ENCODE measurements at places on chromosomes 5 and 9.

- no peak for DNase-seq
Measured at GRCh38 chr9:71955300-71955915, 44.0 kb downstream of the C9orf85 start.

- no peak for DNase-seq
Measured at GRCh38 chr5:151181818-151182523, 24.4 kb upstream of the ANXA6 start.

DNA sequence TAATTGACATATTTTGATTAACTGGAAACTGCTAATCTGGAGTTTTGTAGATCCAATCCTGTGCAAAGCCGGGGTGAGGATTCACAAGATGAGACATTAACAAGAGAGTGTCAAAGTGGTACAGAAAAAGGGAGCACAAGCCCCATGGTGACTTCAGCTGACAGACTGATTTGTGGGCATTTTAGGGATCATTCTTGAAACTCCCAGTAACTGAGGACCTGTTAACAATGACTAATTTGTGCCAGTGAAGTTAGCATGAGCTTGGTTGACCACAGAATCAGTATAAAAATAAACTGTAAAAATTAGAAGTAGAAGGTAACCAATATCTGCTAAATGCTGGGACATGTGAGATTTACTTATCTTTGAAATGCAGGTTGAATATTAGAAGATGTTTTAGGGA lies 1578.3 kb downstream of the EFNA5 start:
- DNase-seq: no peak

GRCh38 chr5:12586406-12586805 lies 682.2 kb upstream of the CTNND2 start:
- no peak for DNase-seq

DNA sequence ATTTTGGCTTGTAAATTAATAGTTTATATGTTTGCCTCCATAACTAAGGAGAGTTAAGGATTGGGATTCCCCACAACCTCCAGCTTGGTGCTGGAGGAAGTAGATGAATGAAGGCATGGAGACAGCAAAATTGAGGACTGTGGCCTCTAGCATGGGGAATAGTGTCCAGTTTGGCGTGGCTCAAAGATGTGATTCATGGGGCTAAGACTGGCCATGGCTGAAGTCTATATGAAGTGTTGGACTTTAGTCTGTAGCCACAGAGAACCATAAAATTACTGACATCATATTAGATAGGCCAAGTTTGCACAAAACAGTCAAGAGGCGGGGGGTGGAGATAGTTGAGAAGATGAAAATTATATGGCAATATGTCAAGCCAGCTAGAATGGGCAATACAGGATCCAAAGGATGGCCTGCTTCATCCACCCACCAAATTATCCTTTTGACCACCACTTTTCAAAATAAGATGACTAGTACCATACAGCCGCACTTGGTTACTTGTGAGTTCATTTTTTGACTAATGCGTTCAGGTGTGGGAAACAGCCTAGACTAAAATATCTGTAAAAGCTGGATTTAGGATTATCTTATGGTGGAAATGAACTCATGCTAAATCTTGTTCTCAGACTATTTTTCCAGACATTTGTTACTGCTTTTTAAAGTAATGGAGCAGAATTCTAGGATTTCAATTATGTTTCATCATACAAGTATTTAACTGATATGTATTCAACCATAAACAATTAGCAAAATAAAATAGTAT lies 40.2 kb downstream of the ZNF474 start:
- no peak for DNase-seq

DNA sequence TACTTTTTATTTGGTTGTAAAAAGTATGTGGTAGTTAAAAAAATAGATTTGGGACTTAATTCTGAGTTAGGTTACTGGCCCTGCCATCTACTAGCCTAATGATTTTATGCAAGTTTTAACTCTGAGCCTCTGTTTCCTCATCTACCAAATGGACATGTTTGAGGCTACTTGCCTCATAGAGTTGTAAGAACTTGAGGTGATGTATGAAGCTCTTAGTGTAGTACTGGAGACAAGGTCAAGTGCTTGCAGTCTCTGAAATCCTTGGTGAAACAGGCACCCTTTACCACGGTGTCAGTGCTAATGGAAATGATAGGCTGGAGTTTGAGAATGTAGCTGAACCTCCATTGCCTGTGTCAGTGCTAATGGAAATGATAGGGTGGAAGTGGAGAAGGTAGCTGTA lies 15.3 kb downstream of the GPR107 start:
- DNase-seq: no peak

GRCh38 chr9:111429175-111429574 lies 55.0 kb downstream of the ECPAS start:
- no peak for DNase-seq

DNA sequence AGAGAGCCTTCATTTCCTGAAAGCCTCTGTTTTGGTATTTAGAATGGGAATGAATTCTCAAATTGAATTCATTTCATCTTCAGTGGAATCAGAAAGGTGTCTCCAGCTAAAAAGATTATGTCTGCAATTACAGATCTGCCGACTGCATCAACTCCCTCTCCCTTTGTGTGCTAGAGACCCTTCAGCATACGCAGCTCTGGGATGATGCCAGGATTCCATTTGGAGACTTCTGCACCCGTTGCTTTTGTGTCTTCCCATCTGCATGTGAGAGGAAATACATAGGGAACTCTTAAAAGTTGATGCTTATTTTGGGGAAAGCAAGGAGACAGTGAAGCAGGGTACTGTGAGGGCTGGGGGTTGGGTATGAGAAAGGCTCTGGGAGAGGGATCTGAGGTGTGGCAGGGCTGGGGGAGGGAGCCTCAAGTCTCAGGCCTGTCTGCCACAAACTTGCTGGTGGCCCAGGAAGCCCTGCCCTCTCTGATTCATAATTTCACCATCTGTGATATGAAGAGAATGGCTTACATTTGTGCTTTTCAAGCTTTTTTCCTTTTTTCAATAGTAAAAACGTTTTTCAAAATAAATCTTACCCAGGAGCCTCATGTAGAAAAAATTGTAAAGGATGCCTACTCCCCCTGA lies 89.7 kb upstream of the SAP30L start:
- no peak for DNase-seq

GRCh38 chr5:145826895-145827674 lies 8.1 kb downstream of the PRELID2 start:
- no peak for DNase-seq

DNA sequence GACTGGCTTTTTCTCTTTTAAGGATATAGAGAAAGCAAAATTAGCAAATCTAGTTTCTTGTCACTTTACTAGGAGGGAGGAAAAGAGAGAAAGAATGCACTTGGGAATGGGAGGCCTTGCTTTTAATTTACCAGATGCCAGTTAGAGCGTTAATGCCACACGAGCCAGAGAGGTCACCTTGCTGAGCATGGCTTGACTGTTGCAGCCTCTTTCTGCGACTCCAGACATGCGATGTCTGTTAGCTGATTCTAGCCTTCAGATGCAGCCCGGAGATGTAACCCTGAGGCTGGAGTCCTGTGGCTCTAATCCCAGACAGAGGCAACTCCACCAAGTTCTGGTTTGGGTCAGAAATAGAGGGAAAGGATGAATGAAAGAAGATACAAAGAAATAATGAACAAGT lies 152.5 kb downstream of the TRIO start:
- DNase-seq: no peak

DNA sequence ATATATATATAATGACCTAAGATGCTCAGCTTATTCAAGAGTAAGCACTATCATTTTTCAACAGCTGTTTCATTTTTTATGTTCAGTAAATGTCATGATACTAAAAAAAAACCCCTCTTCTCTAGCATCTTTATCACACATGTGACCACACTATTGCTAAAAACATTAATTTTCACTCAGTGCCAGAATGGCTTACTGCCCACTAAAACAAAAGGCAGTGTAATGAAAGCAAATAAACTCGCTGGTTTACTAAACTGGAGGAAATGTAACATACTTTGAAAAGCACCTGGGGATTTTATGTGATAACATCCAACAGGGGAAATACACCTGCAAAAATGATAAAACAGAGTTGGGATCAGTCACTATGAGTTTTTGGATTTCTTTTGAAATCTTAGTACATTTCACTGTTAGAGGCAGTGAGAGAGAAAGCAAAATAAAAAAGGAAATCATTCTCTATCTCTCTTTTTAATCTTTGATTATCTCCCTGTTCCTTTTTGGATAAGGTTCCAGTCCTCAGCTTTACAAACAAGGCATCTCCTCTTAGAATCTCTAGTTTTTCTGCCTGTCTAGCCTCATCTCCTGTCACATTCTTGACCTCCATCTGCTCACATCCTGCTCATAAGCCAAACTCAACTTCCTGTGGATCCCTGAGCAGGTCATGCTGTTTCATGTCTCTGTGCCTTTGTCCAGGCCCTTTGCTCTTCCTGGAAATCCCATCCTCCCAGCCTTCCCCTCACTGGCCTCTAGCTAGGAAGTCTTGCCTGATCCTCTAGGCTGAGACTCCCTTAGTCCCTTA lies 338.0 kb downstream of the MAN2A1 start:
- no peak for DNase-seq

- DNase-seq: no peak
Measured at GRCh38 chr5:132471151-132471907, 19.2 kb downstream of the IRF1 start.

DNA sequence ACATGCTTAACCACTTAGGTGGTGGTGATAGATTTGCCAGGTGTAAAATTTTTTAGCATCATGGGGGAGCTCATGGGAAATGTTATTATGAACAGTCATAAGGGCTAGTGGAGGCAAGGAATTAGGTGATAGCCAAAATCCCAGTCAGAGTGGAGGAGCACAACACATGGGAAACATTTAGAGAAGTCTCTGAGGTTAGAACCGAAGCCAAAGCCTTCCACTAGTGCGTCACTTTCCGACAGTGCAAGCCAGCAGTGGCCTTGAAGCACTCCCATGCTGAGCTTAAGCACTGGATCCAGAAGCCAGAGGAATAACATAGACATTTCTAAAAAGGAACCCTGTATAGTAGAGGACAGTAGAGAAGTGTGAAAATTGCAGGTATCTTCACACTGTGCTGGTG lies 101.5 kb upstream of the SNX2 start:
- no peak for DNase-seq

- DNase-seq: no peak
Measured at GRCh38 chr9:71766663-71767062, 1.6 kb downstream of the CEMIP2 start.

DNA sequence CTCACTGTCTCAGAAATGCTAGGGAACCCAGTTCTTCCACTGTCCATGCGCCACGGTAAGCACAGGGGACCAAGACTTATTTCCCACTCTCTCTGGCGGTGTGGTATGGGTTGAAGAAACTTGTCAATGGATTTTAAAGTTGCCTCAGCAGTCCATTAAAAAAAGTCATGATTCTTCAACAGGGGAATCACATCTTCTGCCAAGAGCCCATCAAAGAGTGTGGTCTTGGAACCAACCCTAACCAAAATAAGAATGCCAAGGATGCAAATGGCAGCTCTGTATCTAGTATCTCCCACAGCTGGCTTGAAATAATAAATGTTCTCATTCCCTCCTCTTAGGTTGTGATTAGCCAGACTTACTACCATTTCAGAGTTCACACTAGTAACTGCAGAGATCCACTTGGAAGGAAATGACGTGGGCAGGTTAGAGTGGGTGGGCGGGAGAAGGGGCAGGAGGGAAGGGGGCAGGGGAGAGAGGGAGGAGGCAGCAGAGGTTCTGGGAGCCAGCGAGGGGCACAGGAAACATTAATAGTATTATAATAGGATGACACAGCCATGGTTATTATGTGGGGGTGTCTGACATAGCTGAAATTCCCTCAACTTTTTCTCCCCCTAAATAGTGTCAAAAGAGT lies 17.6 kb downstream of the PTCH1 start:
- no peak for DNase-seq

DNA sequence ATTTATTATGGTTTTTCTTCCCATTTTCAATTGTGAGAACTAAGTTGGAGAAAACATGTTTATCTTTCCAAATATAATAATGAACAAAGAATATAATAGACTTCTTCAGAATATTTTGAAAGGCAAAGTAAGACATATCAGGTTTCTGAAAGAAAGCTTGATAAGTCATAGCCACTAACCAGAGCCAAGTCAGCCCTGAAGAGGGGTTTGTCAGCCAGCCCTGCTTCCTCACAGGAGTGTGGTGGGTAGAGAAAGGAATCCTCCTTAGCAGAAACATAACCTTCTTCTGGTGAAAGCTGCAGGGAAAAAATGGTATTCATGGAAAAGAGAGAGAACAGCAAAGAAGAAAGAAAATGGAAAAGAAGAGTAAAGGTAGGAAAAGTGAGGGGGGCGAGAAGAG lies 93.4 kb downstream of the MPDZ start:
- DNase-seq: no peak

GRCh38 chr9:137550231-137550621 lies at the start of gene PNPLA7:
PNPLA7 (minus strand) TSS chr9:137550402; CDS start chr9:137550197, 205 bp downstream.
- no peak for DNase-seq

DNA sequence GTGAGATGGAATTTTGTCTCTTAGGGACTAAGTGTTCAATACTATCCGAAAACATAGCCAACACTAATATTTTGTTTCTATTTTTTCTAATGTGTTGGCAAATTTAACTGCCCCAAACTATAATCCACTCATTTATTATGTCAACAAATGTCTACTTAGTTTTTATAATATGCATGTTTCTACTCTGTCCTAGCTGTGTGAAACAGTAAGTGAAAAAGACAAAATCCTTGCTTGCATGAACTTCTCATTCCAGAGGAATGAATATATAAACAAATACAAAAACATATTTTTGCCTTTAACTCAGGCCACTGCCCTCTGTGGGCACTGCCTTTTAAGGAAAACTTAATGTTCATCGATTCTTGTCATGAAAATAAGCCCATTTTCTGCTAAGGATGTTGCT lies 1275.4 kb upstream of the CDH18 start:
- DNase-seq: no peak

DNA sequence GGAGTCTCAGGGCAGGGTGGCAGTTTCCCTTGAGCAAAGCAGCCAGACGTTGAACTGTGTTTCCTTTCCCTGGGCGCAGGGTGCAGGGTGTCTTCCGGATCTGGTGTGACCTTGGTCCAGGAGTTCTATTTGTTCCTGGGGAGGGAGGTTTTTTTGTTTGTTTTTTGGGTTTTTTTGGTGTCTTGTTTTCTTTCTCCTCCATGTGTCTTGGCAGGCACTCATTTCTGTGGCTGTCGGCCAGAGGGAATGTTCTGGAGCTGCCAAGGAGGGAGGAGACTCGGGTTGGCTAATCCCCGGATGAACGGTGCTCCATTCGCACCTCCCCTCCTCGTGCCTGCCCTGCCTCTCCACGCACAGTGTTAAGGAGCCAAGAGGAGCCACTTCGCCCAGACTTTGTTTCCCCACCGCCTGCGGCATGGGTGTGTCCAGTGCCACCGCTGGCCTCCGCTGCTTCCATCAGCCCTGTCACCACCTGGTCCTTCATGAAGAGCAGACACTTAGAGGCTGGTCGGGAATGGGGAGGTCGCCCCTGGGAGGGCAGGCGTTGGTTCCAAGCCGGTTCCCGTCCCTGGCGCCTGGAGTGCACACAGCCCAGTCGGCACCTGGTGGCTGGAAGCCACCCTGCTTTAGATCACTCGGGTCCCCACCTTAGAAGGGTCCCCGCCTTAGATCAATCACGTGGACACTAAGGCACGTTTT lies 3.5 kb upstream of the PHYHD1 start:
- no peak for DNase-seq

GRCh38 chr9:120916991-120917880 lies 9.4 kb downstream of the TRAF1 start:
- DNase-seq: no peak

- DNase-seq: no peak
Measured at GRCh38 chr9:132078699-132079356, 839 bp downstream of the MED27 start.

- no peak for DNase-seq
Measured at GRCh38 chr5:127865273-127865672, 162.1 kb downstream of the CCDC192 start.

All from SK-N-MC (cell line).